ENCODE measurements at places on chromosomes 4 and X. TPM values are rescaled to one million over a fixed set of nuclear protein-coding genes. Genes with fewer than 3 reads are reported as not detected.

ERAS gene
- not detected for total RNA-seq

STATH gene
- not detected for total RNA-seq

DNA sequence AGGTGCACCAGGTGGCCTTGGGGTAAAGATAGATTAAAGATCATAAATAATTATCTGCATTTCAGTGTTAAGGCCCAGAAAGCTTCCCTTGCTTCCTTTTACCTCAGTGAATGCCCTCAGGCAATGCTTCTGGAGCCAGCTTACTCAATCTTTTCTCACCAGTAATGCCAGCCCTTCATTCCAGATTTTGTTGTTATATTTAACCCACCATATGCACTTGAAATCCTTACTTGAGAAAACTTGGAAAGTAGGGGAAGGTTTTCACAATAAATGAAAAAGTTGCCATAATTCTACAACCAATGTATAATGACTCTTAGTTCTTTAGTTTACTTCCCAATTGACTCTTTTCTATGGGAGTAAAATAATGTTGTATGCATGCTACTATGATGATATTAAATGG is 17.1 kb upstream of the PBDC1 start:
- no peak for DNase-seq

DNA sequence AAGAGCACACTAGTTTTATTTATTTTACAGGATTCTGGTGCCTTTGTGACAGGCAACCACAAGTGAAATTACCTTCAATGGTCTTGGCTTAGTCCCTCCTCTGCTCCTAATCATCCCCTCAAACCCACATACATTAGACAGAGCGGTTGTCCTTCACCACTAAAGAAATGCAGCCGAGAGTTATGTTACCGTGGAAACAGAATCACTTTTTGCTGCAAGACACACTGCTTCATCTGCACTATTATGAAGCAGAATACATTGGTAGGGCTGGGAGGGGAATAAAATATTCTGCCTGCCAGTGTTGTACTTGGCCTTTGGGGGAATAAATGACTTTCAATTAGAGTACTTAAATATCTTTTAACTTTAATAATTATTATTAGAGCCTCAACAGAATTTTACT is 75.2 kb downstream of the ARHGEF38 start:
- DNase-seq = no peak

NALF2 gene
- not detected for total RNA-seq

DNA sequence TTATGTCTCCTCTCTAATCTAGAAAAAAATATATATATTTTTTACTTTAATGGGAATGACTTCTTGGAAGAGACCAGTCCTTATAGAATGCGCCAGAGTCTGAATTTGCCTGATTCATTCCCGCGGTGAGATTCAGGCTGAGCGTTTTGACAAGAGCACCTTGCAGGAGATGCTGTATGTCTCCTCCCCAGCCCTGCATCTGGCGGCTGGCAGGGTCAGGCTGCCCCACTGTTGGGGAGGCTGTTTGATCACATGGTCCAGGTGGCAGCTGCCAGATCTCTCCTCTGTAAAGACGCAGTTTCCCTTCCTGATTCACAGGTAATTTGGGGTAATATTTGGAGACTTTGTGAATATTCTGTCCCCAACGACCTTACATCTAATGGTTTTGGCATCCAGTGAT is 9.7 kb downstream of the PDZD4 start:
- DNase-seq = no peak

MSL3 gene
- 16.0 TPM for total RNA-seq

CDS1 gene
- total RNA-seq = 18.9 TPM

- no peak for DNase-seq
Measured at GRCh38 chrX:20320461-20321159, 53.9 kb upstream of the RPS6KA3 start.

DIAPH2 gene
- total RNA-seq = 36.6 TPM

DNA sequence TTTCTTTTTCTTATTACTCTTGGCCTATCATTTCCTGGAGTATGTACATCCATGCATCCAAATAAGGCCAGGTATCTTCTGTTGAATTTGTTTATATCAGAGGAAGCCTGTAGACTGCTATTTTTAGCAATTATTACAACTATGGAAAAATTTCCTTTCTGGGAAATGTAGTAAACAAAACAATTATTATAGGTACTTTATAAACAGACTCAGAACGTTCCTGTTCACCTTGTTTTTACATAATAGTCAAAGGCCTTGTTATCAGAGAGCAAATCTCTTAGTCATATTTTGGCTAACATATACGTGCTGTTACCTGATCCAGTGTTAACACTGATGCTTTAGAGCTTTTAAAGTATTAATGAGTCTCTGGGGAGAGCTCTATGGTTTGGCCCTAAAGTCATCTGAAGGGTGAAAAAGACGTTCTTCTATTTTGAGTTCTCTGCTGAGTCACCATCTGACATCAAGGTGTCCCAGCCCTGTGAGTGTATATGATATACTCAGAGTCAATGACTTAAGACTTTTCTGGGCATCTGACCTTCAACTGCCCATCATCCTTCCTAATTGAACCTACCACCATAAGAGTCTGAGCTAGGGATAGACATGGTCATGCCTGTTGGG is 7.3 kb downstream of the SPARCL1 start:
- DNase-seq = no peak

- no peak for DNase-seq
Measured at GRCh38 chr4:17687237-17687857, 72.9 kb downstream of the MED28 start.

DNA sequence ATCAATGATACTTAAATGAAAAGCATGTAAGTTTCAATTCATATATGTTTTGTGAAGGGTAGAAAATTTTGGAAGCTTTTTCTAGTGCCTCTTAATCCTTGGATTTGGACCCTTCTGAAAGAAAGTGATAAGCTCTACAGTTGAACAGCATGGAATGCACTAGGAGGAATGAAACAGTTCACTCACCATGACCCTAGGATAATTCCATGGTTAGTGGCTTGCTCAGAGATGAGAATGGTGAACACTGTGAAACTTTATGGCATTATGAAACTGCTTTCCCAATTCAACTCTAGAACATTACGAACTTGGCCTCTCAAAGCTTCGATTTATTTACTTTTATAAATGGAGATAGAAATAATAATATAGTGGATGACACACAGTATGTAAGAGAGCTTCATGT is 88.9 kb upstream of the FAT4 start:
- no peak for DNase-seq

- no peak for DNase-seq
Measured at GRCh38 chr4:147955827-147956558, 224.1 kb downstream of the ARHGAP10 start.

STARD8 gene
- total RNA-seq = 9.9 TPM

USP17L11 gene
- not detected for total RNA-seq

GRCh38 chrX:14504960-14505538 is 24.3 kb upstream of the GLRA2 start:
- DNase-seq = no peak

- no peak for DNase-seq
Measured at GRCh38 chr4:71553605-71554004, 214.8 kb downstream of the SLC4A4 start.

DNA sequence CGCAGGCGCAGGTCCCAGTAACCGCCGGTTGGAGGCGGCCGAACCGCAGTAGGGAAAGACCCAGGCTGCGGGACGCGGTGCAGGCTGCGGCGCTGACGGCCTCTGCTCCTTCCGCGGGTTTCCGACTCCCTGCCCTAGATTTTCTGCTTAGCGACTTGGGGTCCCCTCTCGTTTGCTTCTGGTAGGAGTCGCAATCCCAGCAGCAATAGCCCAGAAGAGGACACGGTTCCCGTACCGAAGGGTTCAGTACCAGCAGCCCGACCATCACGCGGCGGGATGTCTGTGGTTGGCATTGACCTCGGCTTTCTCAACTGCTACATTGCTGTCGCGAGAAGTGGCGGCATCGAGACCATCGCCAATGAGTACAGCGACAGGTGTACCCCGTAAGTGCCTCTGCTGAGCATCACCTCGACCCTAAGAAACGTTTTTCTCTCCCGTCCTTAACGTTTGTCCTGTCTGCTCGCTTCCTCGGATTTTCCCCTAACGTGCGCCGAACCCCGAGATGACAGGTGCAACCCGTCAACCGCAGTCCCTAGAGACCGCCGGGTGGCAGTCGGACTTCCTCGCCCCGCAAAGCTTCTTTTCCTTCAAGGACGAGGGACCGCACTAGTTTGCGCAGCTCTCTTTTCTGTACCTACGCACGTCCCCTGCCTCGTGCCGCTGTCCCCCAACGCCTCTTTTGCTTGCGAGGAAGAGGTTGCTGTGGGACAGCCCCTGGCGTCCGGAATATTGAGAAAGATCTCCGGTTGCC is at the start of gene HSPA4L:
Gene HSPA4L, plus strand, starts transcription at position 48 of the 751 bp plus-strand sequence. Its CDS starts 229 bp downstream, at position 277.
- no peak for DNase-seq

- no peak for DNase-seq
Measured at GRCh38 chr4:83146841-83147240, 32.3 kb upstream of the PLAC8 start.
